Globus pallidus (tissue), 1 donor: ENCODE measurements at places on chromosomes 6 and 20.
A peak's percentile ranks its signal among the peaks of the same experiment; 100 is the strongest.

DNA sequence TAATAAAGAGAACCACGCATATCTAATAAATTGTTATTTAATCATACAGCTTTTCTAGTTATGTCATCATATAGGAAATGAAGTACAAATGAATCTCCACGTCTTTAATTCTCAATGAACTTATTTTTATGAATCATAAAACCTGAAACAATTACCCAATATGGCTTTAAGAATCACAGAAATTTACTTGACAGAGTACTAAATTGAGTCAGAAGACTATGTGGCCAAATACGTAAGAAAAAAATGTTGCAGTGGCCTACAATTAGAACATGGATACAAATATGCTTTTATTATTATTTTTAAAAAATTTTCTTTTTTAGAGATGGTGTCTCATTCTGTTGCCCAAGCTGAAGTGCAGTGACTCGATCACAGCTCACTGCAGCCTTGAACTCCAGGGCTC is 584.7 kb upstream of the SLC35B3 start:
- no peak for DNase-seq

DNA sequence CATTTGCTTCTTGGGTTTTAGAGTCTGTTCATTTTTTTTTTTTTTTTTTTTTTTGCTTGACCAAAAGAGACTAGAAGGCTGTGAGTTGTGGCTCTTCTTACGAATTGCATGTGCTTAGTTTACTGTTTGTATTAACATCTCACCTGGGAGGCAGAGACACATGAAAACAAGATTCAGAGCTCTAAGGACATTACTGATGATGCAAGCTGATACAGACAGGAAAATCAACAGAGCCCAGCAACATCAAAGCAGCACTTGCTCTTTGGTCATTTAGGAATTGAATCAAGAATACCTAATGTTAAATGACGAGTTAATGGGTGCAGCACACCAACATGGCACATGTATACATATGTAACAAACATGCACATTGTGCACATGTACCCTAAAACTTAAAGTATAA is 55.7 kb upstream of the HS3ST5 start:
- no peak for DNase-seq

GRCh38 chr6:25052181-25052580 is 116.4 kb upstream of the RIPOR2 start:
- DNase-seq, result no peak

- DNase-seq, result no peak
These were observed 1.6 kb downstream of the SAMD10 start for GRCh38 chr20:63977739-63978276.

- no peak for DNase-seq
These were observed 37.5 kb downstream of the SOD2 start for GRCh38 chr6:159655409-159655988.

GRCh38 chr6:138592749-138593123 is 93.4 kb upstream of the NHSL1 start:
- DNase-seq, result no peak

GRCh38 chr6:143107911-143108761 is 47.4 kb downstream of the AIG1 start:
- DNase-seq, result no peak

DNA sequence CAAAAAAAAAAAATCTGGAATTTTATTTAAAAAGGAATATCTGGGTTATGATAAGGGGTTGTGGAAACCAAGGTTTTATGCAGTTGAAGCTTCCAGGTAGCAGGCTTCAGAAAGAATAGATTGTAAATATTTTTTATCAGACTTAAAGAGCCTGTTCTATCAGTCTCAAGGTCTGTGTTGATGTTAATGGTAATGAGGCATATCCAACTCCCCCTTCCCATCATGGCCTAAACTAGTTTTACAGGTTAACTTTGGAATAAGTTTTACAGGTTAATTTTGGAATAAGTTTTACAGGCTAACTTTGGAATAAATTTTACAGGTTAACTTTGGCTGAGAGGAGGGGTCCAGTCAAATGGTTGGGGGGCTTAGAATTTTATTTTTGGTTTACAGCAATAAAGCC is 92.4 kb downstream of the CD24 start:
- no peak for DNase-seq

- no peak for DNase-seq
These were observed 36.8 kb upstream of the L3MBTL3 start for GRCh38 chr6:129981598-129981997.

DNA sequence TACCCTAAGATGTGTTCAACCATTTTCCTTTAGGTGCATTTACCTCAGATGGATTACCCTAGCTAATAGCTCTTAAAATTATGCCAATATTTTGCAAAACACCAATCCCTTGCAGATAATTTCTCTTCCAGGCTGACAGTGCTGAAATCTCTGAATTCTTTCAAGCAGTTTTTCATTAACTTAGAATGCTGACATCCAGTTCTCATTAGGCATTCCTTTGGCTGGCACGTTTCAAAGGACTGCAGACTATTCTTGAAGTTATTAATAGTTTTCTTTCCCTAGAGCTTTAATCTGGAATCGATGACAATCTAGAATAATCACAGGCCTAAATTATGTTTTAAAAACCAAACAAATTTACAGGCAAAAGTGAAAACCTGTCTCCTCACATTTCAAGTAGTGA is 68.3 kb downstream of the SMLR1 start:
- no peak for DNase-seq

DNA sequence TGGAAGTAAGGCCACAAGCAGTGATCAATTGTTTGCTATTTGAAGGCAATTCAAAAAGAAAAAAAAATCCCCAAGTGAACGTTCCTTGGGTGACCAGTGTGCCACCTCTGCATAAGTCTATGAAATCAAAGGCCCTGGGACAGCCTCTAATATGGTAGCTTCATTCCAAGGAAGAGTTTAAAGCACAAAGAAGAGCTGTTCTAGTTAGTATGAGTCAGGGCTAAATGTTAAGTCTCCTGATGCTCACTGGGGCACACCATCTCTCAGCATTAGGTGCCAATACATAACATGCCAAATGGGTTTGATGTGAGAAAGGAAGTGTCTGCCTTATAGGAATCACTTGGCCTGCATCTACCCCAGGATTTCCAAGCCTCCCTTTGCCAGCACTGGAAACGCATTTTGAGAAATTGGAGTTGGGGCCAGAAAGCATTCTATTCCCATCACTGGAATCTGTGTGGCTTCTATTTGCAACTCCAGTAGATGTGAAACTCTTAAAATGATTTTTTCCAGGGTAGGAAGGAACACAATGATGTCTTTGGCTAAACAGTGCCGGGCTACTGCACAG is 13.0 kb downstream of the UNC5CL start:
- no peak for DNase-seq

DNA sequence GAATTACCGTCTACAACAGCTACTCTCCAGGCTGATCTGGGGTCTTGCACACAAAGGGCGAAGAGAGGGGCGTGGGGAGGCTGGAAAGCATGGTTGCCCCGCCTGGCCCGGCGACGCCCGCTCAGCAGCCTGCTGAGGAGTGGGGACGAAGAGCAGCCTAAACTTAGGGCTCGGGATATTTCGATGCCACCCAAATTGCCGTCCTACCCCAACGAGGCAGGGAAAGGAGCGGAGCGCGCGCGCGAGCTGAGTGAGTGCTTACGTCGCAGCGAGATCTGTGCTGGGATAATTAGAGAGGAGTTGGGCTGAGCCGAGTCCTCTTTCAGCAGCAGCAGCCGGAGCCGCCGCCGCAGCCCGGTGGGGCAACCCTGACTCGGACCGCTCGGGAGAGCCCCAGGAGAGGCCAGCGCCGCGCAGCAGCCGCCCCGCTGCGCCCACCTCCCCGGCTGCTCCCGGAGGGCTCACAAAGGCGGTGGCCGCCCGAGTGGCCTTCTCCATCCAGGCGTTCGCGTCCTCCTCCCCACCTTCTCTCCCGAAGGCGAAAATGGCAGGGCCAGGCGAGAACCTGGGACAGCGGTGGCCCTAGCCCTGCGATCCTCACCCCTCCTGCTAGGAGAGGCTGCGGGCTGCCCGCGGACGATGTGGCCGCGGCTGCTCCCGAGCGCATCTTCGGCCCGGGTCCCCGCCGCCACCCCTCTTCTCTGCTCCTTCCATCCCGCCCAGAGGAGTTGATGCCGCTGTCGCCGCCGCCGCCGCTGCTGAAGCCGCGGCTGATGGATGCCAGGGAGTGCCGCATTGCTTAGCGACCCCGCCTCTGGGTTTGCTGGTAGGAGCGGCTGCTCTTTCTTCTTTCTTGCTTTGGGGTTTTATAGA is at the start of gene CLVS2:
CLVS2 (plus strand) TSS at position 315 of the 873 bp plus-strand sequence. CDS start 1,543 bp downstream, outside the sequence.
- no peak for DNase-seq

DNA sequence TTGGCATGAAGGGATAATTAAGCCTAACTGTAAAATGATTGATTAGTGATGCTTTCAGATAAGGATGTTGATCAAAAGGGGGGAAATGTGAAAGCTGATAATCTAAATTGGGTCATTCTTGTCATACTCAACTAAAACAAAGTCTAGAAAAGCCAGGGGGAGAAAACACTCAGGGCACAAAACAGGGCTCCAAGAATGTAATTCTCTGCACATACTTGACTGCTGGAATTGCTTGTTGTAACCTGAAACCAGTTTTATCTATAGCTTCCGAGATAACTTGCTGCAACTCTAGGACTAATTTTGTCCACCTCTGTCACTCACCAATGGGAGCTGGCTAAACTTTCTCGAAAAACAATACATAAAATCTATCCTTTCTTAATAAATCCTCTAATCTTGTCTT is 310.3 kb downstream of the CLVS2 start:
- DNase-seq, result no peak

DNA sequence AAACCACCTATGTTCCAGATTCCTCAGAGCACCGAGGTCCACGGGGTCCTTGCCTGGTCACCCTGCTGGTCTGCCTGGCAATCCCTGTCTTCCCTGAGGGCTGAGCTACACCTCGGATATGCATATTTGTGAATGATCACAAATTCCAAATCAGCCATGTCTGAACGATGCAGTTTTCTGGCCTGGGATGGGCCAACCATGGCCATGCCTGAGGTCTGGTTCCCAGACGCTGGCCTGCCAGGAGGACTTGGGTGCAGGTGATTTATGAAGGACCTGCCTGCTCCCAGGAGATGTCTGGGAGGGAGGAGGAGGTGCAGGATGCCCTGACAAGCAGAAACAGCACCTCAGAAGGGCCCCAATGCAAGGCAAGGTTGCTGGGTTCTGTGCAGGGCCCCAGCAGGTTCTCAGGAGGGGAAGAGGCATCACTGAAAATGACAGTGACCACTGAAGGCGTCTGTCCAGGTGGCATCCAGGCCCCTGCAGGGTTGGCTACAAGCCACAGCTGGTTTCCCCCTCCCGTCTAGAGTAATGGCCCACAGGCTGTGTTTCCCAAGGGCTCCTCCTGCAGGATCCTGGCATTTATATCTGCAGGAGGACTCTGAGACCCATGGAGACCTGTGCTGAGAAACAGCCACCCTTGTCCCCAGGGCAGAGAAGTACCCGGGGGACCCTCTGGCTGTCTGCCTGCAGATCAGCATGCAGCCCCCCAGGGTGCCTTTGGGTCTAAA is 205.3 kb downstream of the TAF4 start:
- DNase-seq, result no peak

DNA sequence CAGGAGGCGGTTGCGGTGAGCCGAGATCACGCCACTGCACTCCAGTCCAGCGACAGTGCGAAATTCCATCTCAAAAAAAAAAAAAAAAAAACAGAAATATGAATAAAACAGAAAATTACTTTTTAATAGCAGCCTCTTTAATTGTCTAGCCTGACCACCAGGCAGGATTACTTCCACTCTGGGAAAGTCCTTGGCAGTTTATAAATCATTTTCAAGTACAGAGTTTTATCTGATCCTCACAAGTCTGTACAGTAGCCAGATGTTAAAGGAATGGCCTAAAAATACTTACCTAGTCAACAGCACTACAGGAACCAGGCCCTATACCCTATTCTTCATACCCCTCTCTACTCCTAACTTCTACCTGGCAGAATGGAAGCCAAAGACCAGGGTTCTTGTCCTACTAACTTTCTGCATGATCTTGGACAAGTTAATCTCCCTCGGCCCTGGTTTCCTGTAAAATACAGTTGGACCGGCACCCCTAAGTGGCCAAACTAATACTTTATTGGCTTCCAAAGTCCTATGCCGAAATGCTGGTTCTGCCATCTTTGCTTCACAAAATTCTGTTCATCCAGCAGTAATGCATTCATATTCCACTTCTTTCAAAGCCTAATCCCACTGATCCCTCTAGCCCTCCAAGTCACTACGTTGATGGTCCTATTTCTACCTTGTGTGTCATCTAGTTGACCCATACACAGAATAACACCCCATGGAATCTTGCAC is 1.9 kb downstream of the EIF2S2 start:
- no peak for DNase-seq

GRCh38 chr6:170403451-170403850 is 96.9 kb downstream of the FAM120B start:
- peak; percentile 18 for DNase-seq

- no peak for DNase-seq
These were observed 6.6 kb upstream of the TBC1D7 start for GRCh38 chr6:13334953-13335352.

GRCh38 chr20:53303413-53303760 is 290.3 kb downstream of the ZNF217 start:
- DNase-seq, result no peak
